ENCODE measurements at places on chromosomes 2 and 18.

GRCh38 chr2:48558456-48558855, 28.5 kb downstream of the STON1 start:
- DNase-seq: no peak

GRCh38 chr2:63055226-63056106, 4.8 kb downstream of the OTX1 start:
- no peak for DNase-seq

DNA sequence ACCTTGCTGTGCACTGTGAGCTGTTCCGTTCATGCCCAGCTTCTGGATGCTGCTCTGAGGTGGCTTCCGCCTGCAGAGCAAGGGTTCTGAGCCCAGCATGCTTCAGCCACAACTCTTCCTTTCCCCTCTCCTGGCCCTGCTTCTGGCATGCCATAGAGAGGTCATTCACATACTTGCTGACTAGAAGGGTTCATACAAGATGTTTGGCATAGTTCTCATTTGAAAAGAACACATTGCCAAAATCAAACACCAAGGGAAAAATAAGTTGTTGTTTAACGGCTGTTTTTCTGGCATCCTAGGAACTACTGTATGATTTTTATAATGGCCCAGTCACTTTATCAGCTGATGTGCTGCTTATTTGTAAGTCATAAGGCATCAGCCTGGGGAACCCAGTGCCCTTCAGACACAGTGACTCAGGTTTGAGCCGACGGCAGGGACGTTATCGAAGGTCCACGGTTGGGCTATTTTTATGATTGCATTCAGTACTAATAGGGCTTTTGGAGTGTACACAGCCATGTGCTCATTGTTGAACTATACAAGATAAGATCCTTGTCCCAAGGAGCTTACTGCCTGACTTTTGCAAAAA, 53.9 kb upstream of the CTAGE1 start:
- DNase-seq: peak; percentile 98

- no peak for DNase-seq
Measured at GRCh38 chr2:106581755-106582147, 94.6 kb downstream of the CD8B2 start.

- DNase-seq: peak; percentile 93
Measured at GRCh38 chr18:55243857-55244256, 284.6 kb upstream of the CCDC68 start.
